ENCODE measurements at places on chromosomes 2 and 18. TPM values are rescaled to one million over a fixed set of nuclear protein-coding genes. Genes with fewer than 3 reads are reported as not detected.

- no peaks in the 10 kb centered on the region for H3K36me3 ChIP-seq
- no peaks in the 10 kb centered on the region for H3K27me3 ChIP-seq
- peak overlapping the region; percentile 84 for H3K4me3 ChIP-seq
- H3K27ac ChIP-seq: no peak overlapping the region
- DNase-seq: no peak
- peaks cover 42% of the 10 kb centered on the region for H3K4me1 ChIP-seq
Observed at GRCh38 chr2:177261116-177262060, 3.1 kb downstream of the NFE2L2 start.

The MAL gene
- 129 TPM for total RNA-seq

DNA sequence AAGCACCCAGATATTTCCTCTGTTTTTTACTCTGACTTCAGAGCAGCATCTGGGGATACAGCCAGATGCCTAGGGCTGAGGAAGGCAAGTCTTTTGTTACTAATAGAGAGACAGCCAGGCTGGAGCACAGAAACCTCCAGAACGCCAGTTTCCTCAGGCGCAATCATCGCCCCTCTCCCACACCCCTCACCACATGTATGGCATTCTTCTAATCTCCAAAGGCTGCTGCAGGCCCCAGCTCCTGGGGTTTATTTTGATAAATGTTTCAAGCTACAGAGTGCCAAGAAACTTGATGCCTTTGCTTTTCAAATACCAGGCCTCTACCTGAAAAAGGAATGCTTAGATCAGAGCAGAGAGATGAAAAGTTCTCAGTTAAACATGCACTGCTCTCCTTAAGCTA lies 283.6 kb downstream of the RBM43 start:
- no peaks in the 10 kb centered on the region for H3K36me3 ChIP-seq
- DNase-seq: no peak
- H3K4me3 ChIP-seq: no peak overlapping the region

The ZBTB7C gene
- total RNA-seq: not detected

- H3K4me3 ChIP-seq: no peak overlapping the region
- no peaks in the 10 kb centered on the region for H3K4me1 ChIP-seq
- DNase-seq: no peak
- peaks cover 8% of the 10 kb centered on the region for H3K27me3 ChIP-seq
- H3K27ac ChIP-seq: no peak overlapping the region
- H3K36me3 ChIP-seq: no peaks in the 10 kb centered on the region
Observed at GRCh38 chr18:47981320-47981719, 50.9 kb upstream of the SMAD2 start.

- no peaks in the 10 kb centered on the region for H3K36me3 ChIP-seq
- no peak overlapping the region for H3K4me3 ChIP-seq
- no peak for DNase-seq
- no peak overlapping the region for H3K27ac ChIP-seq
- no peaks in the 10 kb centered on the region for H3K4me1 ChIP-seq
Observed at GRCh38 chr2:226354434-226354833, 445.2 kb downstream of the IRS1 start.

DNA sequence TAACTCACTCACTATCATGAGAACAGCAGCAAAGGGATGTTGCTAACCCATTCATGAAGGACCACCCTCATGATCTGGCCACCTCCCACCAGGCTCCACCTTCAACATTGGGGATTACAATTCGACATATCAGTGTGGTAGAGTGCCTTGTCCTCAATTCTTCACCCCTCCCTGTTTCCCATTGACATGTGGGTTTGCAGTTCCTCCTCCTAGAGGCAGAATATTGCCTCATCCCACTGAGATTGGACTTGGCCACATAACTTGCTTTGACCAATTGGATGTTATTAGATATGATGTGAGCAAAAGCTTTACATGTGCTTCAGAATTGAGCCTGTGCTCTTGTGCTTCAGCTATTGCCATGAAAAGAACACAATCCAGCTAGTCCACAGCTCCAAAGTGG lies 217.0 kb upstream of the CXCR4 start:
- no peak overlapping the region for H3K27ac ChIP-seq
- no peak overlapping the region for H3K4me3 ChIP-seq
- no peaks in the 10 kb centered on the region for H3K27me3 ChIP-seq
- DNase-seq: no peak

DNA sequence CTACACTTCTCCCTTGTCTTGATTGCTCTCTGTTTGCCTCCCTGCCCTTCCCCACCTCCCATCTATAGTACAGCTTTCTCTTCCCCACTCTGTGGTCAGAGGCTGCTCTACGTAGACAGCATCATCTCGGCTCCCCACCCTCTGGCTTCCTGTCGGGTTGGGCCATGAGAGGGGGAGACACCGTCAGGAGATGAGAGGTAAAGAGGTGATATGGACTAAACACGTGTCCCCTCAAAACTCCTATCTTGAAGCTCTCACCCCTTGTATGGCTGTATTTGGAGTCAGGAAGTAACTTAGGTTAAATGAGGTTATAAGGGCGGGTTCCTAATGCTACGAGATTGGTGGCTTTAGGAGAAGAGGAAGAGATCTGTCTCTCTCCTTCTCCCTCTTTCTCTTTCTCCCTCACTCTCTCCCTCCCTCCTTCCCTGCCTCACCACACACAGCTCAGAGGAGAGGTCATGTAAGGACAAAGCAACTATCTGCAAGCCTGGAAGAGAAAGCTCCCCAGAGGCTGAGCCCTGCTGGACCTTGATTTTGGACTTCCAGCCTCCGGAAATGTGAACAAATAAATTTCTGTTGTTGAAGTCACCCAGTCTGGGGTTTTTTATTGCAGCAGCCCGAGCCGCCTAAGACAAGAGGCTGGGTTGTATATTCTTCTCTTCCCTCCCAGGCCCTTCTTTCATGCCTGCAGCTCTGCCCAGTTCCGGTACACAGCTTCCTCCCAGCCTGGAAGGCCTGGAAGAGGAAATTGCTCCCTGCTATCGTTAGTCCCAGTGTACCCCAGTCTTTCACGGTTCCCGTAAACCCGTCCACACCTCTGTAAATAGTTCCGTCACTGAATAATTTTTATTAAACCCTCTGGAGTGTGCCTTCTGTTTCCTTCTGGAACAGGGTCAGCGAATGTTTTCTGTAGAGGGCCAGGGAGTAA lies 138.0 kb downstream of the AKAIN1 start:
- peaks cover 11% of the 10 kb centered on the region for H3K4me1 ChIP-seq
- H3K36me3 ChIP-seq: no peaks in the 10 kb centered on the region
- peak; percentile 53 for DNase-seq
- peak overlapping the region; percentile 19 for H3K27ac ChIP-seq
- H3K4me3 ChIP-seq: no peak overlapping the region

The CCDC74B gene
- total RNA-seq: 0.95 TPM

The TUBA3E gene
- total RNA-seq: not detected

DNA sequence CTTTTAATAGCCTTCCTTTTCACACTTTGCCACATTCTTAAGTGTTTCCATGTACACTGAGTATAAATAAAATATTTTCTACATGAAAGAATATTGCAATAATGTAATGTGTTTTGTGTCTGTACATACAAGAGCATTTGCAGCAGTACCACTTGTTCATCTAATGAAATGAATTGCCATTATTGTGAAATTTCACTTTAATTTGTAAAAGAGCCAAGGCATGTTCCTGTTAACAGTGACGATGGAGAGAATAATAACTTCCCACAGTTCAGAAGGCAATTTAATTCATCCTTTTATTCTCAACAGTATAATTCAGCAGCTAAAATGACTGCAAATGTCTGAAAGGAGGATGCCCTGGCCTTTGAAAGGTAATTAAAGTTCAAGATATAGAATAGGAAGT lies 853.9 kb downstream of the LRRTM4 start:
- H3K4me3 ChIP-seq: no peak overlapping the region
- DNase-seq: no peak
- H3K4me1 ChIP-seq: no peaks in the 10 kb centered on the region
- H3K27me3 ChIP-seq: no peaks in the 10 kb centered on the region
- no peak overlapping the region for H3K27ac ChIP-seq

The PDE11A gene
- total RNA-seq: not detected

DNA sequence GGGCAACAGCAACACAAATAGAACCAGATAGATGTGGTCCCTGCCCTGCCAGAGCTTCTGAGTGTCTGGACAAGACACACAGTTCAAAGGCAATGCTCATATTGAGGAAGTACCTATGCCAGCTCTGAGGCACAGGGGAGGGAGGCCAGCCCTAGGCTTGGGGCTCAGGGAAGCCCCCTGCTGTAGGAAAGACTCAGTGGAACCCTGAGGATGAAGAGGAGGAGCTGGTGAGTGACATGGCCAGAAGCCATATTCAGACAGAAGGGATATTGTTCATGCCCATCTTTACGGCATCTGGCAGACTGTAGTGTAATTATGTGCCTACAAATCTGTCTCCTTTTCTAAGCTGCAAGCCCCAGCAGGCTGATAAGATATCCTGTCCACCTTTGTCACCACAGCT lies 8.8 kb downstream of the SIGLEC15 start:
- no peak overlapping the region for H3K27ac ChIP-seq
- peaks cover 3% of the 10 kb centered on the region for H3K4me1 ChIP-seq

The DNAH6 gene
- 1.2 TPM for total RNA-seq

DNA sequence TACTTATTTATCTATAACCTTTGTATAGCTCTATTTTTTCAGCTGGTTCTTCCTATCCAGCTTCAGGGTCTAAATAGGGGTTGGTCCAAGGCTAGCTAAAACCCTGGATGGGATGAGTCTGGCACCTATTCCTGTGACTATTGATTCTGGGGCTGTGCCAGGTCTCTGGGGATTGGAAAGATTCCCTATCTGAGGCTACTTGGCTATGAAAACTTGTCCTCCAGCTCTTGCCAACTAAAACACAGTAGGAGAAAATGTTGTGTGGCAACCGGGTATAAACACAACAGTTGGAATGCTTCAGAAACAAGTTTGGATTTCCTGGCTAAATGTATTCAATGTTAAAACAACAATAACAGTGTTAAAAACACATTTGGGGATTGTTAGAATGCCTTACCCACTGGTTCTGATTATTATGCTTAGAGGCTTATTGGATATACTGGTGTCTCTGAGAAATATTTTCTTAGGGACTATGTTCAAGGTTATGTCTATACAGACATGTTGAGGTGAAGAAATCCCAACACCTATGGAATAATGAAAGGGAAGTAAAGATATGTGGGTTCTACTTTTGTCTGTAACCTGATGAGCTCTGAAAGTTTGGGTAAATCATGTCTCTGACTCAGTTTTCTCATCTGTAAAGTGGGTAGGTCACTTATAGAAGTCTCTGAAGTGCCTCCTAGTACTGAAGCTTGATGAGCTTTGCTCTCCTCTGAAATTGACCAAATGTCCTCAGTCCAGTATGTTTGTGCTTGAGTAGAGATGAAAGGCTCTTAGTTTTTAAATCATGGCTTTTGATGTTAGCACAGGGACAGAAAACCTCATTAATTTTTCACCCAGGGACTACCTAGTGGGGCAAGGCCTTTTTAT lies 460.7 kb downstream of the MTX2 start:
- H3K27ac ChIP-seq: no peak overlapping the region
- no peaks in the 10 kb centered on the region for H3K27me3 ChIP-seq
- no peaks in the 10 kb centered on the region for H3K4me1 ChIP-seq
- no peak overlapping the region for H3K4me3 ChIP-seq
- DNase-seq: no peak
- H3K36me3 ChIP-seq: no peaks in the 10 kb centered on the region

DNA sequence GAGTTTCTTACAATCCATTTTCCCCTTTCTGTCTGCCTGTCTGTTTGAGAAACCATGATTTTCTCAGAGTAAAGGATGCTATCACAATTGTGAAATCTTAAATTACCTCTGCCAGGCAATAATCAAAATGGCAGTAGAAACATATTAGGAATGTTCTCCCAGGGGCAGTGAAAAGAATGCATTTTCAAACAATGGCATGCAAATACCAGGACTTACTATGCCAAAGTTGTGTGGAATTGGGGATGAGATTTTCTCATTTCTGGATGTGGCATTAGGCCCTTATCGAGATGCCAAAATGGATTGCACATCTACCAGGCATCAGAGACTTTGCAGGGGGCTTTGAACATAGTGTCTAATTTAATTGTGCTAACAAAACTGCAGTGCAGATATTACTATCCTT lies 821.4 kb downstream of the RNF144A start:
- H3K27ac ChIP-seq: no peak overlapping the region
- DNase-seq: no peak
- H3K36me3 ChIP-seq: no peaks in the 10 kb centered on the region

- H3K27me3 ChIP-seq: peaks cover 3% of the 10 kb centered on the region
- DNase-seq: no peak
- H3K27ac ChIP-seq: no peak overlapping the region
- no peak overlapping the region for H3K4me3 ChIP-seq
Observed at GRCh38 chr2:231359948-231360347, 35.6 kb upstream of the B3GNT7 start.

GRCh38 chr2:164746713-164747112 lies 94.9 kb downstream of the COBLL1 start:
- no peak overlapping the region for H3K4me3 ChIP-seq
- H3K4me1 ChIP-seq: no peaks in the 10 kb centered on the region
- H3K27me3 ChIP-seq: no peaks in the 10 kb centered on the region
- no peaks in the 10 kb centered on the region for H3K36me3 ChIP-seq
- no peak overlapping the region for H3K27ac ChIP-seq

The CDH19 gene
- not detected for total RNA-seq

DNA sequence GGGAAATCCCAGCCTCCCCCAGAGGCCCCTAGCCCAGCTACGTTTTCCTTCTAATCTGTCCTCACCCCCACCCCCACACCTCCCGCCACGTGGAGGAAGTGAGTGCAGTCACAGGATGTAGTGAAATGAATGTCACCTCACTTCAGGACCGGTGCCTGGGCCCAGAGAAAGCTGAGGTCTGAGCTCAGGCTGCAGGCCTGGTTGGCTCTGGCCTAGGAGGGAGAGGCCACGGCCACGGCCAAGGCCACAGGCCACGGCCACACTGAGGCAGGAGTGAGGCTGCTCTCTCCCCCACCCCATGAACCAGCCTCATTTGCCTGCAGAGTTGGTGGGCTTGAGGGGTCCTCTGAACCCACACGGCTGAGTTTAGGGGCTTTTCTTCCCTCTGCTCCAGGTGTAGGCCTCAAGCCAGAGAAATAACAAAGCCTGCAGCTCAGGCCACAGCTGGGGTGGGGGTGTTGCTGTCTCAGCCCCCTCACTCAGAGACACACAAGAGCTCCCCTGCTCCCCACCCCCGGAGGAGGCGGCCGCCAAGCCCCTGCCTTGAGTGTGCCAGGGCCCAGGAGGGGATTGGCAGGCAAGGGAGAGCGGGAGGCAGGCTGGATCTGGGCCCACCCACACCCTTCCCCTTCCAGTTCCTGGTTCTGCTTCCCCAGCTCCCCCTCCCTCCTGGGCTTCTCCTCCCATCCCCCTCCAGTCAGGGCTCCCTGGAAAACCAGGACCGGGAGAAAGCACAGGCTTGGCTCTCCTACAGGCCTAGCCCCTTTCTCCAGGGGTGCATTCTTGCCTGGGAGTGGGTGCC lies 27.0 kb downstream of the DNMT3A start:
- H3K36me3 ChIP-seq: peaks cover 14% of the 10 kb centered on the region
- peak; percentile 51 for DNase-seq
- H3K4me3 ChIP-seq: peak overlapping the region; percentile 25
- H3K4me1 ChIP-seq: peaks cover 35% of the 10 kb centered on the region
- peak overlapping the region; percentile 69 for H3K27ac ChIP-seq
- no peaks in the 10 kb centered on the region for H3K27me3 ChIP-seq

Measured in T-cell (primary cell).